ENCODE measurements at places on chromosomes 2 and 18.

DNA sequence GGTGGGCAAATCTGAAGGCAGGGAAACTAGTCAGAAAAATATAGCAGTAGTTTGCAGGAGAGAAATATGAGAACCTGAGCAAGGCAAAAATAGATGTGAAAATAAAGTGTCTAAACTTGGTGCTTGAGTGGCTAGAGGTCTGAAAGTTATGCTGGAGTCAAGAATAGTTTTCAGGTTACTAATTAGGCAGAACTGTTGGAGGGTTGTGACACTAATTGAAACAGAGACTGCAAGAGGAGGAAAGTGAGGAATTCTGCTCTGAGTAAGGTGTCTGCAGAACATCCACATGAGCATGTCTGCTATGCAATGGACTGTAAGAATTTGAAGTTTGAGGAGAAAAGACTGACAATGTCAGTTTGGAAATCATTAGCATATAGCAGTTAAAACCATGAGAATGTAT lies 444.0 kb upstream of the LRRTM1 start:
- peak; percentile 15 for DNase-seq

DNA sequence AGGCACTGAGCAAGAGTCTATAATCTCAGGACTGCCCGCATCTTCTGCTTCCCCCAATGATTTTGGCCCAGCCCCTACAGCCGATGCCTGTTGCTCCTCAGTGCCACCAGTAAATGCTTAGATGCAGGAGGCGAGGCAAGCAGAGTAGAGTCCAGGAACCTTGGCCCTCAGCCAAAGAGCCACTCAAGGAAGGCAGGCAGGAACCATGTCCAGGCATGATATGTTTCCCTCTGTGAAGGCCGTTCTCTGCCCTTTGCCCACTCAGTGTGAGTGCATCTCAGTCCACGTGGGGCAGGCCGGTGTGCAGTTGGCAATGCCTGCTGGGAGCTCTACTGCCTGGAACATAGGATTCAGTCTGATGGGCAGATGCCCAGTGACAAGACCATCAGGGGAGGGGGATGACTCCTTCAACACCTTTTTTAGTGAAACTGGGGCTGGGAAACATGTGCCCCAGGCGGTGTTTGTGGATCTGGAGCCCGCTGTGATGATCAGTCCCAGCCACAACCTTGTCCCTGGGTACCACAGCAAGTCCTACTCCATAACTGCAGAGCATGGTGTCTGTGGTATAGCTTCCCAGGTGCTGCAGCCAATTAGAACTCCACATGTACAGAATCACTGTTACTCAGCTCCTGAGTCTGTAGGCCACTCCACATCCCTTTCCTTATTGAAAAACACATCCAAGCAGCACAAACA lies 9.7 kb upstream of the DNAJB2 start:
- DNase-seq: peak; percentile 72

GRCh38 chr18:65990944-65991708 lies 240.3 kb downstream of the CDH7 start:
- no peak for DNase-seq

DNA sequence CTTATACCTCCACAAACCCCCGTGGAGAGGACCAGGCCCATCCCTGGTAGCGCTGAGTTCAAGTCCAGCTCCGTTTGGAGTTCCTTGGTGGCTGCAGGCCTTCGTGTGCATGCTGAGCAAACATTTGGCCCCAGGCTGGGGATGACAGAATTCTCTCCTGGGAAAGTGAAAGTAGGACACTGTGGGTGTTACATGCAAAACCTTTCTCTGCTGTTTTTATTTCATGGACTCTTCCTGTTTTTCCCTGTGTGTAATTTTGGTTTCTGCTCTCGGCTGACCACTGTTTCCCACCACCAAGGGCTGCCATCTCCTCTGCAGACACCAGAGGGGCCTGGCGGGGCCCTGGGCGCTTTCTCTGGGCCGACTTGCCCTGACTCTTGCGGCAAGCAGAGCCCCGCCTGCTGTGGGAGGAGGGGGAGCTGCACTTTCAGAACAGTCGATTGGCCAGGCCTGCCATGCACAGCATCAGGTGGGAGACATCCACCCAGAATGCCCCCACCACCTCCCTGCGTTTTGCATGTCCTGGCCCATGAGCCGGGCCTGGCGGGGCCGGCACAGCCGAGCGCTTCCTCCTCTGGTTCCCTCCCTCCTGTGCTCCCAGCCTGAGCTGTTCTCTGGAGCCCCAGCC lies 102.4 kb downstream of the CABLES1 start:
- DNase-seq: peak; percentile 57

DNA sequence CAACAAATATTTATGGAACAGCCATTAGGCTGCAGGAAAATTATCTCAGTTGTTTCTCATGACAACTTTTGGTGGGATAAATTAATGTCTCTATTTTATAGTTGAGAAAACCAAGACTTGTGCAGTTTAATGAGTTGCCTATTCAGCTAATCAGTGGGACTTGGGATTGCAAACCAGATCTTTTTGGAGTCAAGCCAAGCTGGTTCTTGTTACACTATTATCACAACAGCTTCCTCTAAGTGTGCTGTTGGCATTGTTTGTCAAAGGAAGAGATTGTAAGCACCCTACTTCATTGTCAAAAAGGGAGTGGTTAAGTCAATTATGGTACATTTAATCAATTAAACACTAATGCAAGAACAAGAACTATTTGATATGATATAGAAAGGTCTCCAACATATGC lies 119.2 kb downstream of the PAX3 start:
- no peak for DNase-seq

DNA sequence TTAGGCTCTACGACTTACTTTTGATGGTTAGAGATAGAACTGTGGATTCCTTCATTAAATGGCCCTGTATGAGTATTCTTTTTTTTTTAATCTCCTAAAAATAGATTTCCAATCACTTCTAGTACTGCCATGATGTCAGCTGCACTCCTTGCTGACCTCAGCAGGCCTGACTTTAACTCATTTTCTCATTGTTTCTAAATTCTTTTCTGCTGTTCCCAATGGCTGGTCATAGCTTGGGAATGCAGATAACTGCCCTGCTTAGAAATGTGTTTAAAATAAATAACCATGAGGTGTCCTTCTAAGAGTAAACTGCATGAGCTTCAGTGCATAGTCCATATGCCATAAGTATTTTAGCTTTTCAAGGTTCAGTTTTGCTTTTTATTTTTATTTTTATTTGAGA lies 15.7 kb downstream of the CCDC85A start:
- DNase-seq: peak; percentile 20
